T-helper 22 cell (primary cell): ENCODE measurements at places on chromosomes 16 and 17.

DNA sequence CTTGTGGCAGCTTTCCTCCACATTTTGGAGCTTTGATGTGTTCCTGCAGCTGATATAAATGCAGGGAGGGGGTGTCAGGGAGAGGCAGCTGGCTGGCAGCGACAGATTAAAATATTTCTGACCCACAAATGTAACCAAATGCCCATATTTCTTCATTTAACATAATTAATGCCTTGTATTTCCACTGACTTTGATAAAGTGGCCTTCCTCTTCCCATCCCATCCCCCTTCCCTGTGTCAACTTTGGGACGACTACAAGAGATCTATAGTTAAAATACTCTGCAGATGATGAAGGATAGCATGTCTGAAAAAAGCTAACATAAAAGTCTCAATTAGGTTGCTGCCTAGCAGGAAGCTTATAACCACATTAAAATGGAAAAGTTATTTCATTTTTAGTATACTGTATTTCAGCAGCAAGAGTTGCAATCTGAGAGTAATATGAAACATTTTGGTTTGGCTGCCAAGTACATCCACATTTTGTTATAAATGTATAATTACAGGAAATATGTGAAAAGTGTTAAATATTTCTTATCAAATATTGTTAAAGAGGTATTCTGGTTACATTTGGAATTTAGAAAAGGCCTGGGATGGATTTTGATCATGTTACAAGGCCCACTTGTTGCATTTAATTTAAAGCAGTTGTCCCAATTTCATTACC is 238.7 kb upstream of the TBX2 start:
- no peak for DNase-seq

DNA sequence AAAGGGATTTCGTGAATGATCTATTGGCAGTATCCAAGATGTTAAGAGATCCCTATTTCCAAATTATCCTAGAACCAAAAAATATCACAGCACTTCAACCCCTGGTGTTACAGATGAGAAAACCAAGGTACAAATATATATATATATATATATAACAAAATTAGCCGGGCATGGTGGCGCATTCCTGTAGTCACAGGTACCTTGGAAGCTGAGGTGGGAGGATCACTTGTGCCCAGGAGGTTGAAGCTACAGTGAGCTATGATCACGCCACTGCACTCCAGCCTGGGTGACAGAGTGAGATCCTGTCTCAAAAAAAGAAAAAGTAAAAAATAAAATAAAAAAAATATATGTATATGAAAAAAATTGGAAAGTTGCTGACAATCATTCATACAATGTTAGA is 637 bp upstream of the CLN3 start:
- DNase-seq, result no peak

GRCh38 chr16:86202760-86203426 is 303.9 kb downstream of the IRF8 start:
- no peak for DNase-seq

GRCh38 chr17:47718634-47719405 is 14.2 kb upstream of the TBX21 start:
- DNase-seq, result no peak

DNA sequence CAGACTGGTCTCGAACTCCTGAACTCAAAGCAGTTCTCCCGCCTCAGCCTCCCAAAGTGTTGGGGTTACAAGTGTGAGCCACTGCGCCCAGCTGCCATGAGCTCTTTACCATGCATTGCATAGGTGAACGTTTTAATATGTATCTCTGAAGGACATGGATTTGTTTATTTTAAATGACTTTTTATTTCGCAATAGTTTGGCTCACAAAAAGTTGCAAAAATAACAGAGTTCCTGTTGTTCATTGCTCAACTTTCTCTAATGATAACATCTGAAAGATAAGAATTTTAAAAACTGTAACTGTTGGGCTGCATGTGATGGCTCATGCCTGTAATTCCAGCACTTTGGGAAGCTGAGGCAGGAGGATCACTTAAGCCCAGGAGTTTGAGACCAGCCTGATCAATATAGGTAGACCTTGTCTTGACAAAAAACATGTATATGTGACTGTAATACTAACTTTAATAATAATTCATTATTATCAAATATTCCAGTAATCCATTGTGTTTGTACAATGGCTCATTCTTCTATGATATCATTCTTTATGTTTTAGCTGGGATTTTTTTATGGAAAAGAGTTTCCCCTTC is 80.1 kb downstream of the ABCC1 start:
- DNase-seq, result no peak

- DNase-seq, result no peak
These were observed 22.4 kb upstream of the DYNLRB2 start for GRCh38 chr16:80518436-80518835.

DNA sequence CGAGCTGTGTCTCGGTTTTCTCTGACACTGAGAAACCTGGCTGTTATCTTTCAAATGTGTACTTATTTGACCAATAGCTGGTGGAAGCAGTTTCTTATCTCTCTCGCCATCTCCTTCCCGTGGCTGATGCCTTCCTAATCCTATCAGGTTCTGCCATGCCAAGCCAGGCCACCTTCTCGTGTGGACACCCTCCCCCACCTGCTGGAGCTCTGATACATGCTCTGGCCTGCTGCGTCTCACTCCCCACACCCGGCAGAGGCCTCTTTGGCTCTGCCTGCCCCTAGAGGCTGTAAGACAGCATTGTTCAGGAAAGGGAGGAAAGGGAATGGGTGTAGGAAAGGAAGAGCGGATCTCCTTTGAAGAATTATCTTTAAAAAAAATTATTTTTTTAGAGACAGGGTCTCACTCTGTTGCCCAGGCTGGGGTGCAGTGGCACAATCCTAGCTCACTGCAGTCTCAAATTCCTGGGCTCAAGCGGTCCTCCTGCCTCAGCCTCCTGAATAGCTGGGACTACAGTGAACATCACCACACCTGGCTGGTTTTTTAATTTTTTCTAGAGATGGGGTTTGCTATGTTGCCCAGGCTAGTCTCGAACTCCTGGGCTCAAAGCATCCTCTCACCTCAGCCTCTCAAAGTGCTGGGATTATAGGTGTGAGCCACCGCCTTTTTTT is 7.5 kb upstream of the ARMC5 start:
- DNase-seq, result no peak

DNA sequence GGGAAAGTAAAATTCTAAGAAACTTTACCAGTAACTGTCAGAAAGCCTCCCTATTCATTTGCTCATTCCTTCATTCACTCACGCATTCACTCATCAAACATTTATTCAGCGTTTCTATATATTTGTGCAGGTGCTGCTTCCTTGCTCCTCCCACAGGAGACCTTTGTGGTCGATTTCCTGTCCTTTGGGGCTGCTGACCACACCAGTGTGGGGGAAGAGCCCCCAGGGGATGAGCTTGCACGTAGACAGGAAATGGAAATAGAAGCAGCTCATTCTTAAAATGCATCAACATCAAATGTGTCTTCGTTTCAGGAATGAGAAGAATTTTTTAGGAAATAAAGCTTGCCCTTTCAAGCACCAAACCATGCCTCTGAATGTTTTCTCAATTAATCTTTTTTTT is 9.6 kb downstream of the PIK3R6 start:
- DNase-seq, result no peak

DNA sequence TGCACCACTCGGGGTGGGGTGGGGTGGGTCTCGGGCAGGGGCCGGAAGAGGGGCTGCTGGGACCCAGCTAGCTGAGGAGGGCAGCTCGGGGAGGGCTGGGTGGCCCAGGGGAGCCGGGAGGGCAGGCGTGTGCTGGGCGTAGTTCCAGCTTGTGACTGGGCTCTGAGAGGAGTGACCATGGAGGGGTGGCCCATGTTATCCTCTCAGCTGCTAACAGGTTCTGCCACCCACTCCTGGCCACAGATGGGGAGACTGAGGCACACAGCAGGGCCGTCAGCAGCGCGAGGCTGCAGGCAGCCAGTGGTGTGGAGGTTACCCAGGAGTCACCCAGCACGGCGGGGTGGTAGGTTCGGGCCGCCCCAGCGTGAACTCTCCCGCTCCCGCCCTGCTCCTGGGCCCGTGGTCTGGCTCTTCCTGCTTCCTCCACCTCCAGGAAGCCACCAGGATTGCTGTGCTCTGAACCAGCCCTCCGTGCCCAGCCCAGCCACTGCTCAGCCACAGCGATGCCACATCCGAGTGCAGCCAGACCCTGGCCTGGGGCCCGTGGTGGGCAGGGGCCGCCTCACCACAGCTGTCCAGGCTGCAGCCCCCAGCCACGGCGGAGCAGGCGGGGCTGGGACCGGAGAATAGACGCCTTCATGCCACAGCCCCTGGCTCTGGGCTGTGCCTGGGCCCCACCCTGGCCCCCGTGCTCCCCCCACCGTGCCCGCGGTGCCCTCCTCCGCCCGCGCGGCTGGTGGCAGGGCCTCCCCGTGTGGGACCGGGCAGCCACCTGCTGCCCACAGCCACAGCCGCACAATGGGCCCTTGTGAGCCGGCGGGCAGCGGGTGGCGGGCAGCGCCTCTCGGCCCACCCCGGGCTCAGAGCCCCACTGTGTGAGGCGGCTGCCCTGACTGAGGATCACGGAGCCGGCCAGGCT is 26.3 kb upstream of the SSTR5 start:
- DNase-seq, result no peak

DNA sequence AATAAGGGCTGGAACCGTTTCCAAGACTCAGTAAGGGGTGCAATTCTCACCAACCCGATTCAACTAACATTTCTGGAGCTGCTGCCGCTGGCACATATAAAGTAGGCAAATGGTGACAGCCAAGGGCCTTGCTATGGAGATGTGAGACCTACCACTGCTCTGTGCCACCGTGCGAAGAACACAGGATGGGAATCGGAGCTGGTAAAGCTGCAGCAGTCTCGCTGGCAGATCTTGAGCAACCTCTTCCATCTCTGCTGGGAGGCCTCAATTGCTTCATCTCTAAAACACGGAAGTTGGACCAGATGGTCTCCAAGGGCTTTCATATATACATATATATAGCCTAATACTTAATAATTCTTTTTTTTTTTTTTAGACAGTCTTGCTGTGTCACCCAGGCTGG is 128.9 kb upstream of the RCVRN start:
- DNase-seq, result no peak

DNA sequence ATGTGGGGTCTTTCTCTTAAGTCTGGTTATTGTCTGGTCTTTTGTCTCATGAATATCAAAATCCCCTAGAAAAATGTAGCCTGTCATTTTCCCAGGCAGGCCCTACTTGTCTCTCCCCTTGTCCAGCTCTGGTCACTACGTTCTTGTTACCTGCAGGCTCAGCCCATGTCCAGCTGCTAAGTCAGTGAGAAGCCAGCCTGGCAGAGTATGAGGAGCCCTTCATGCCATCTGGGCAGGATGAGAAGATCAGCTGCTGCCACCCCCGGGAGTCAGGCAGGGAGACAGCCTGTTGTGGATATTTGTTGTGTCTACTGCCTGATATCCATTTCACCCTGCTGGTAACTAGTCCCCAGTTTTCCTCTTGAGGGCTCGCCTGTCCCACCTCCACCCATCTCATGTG is 88.9 kb downstream of the ASIC2 start:
- DNase-seq, result no peak

GRCh38 chr17:31488264-31488981 is 96.9 kb downstream of the RAB11FIP4 start:
- DNase-seq, result no peak

DNA sequence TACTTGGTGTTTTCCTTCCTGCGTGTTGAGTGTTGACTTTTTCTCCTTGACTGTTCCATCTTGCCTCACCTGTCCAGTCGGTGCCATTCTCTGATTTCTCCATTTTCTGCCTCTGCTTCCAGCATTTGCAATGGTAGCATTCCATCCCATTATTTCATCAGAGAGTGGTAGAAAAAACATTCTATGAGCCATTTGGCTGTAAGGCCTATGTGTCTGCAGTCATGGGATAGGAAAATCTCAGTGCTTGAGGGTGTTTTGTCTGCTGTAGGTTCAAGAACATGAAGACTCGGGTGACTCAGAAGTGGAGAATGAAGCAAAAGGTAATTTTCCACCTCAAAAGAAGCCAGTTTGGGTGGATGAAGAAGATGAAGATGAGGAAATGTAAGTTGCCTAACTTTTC is 2.7 kb downstream of the UTP18 start:
- no peak for DNase-seq

DNA sequence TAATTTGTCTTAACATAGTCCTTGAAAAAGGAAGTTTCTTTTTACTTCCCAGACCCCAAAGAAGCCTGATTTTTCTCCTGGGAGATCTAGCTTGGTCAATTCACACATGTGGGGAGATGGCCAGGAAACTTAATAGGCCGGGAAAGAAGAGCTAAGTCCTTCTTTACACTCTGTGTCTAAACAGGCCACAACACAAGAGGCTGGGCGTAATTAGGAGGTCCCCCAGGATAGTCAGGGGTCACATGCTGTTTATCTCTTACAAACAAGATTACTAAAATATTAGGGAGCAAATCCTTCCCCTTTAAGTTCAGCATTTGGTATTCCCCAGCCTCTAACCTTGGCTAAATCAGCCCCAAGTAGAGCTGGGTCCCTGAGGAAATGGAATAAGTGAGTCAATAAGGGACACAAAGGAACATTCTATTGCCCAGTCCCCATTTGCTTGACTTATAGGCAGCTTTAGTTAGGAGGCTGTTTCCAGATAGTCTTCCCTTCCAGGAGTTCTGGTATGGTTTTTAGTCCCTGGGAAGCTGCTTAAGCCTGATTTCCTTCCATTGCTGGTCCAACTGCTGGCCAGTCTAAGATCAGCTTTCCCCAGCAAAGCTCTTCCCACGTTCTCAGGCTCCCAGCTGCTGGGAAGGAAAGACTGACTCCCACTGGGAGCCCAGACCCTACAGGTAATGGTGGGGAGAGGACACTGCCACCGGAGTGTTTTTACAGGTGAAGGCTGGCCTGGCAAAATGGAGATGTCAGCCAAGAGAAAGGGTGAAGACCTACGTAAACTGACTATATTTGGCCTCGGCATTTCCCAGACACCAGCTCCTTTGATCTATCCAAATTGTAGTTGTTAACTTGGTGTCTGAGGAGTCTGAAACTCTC is 14.1 kb upstream of the HOXB9 start:
- no peak for DNase-seq

GRCh38 chr17:75821552-75821951 is 22.7 kb downstream of the UNC13D start:
- DNase-seq, result no peak

DNA sequence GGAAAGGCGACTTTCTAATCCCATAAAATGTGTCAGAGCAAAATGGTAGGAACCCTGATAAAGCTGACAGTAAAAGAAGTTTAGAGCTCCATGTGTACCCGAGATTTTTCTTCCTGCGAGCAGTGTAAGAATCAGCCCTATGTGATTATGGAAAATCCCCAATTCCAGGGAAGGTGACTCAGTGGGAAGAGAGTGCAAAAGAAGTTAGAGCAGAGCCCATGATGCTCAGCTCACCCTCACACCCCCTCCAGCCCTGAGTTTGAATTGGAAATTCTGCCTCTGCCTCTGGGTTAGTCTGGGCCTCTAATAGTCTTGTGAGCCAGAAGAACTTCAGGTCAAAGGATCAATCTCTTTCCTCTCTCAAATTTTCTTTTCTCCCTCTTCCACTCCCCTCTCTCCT is 12.5 kb downstream of the C17orf78 start:
- DNase-seq, result no peak

GRCh38 chr16:3012246-3012645 is 477 bp upstream of the CLDN9 start:
- DNase-seq, result no peak

GRCh38 chr16:86968866-86969265 is 348.3 kb downstream of the C16orf95 start:
- no peak for DNase-seq

- no peak for DNase-seq
These were observed 673.8 kb downstream of the MAF start for GRCh38 chr16:78926723-78927210.
